PC-9 (cell line): ENCODE measurements at places on chromosomes 6 and 20.

DNA sequence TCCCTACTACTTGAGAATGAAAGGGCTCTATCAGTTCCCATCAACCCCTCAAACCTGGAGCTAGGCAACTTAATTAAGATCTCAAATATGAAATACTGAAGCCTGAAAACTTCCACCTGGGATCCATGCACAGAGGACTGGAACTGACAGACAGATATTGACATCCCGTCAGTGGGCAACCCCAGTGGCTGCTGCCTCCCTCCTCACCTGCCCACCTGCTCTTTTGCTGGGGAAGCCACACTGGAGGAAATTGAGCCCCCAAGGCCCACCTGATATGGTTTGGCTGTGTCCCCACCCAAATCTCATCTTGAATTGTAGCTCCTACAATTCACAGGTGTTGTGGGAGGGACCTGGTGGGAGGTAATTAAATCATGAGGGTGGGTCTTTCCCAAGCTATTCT, 192.8 kb downstream of the LRFN2 start:
- DNase-seq, result no peak

DNA sequence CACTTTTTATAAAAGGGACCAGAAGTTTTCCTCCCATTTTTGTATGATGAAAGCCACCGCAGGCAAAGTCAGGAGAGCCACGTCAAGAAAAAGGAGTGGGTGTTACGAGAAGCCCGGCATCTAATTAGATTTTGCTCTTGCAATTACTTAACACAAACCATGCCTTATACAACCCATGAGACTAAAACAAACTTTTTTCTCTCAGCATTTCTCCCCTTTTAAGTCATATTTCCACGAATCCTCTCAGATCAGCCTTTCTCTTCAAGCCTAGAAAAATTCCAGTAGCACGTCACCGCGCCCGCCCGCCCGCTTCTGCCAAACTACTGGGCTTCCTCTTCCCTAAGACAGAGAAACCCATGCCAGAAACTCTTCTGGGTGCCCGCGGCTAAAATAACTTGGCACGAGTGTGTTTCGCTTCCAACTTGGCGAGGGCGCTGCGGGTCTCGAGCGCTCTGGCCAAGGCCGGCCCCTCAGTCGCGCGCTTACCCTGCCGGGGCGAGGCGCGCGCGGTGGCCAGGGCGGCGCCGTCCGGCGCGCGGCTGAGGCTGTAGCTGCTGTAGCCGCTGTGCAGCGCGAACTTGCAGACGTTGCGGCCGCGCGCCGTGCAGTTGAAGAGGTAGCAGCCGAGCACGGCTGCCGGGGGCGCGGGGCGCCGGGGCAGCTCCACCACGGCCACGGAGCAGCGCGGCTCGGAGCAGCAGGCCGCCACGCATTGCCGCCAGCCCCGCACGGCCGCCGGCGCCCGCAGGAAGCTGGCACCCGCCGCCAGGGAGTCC, 1.0 kb downstream of the LRP11 start:
- peak; percentile 83 for DNase-seq

DNA sequence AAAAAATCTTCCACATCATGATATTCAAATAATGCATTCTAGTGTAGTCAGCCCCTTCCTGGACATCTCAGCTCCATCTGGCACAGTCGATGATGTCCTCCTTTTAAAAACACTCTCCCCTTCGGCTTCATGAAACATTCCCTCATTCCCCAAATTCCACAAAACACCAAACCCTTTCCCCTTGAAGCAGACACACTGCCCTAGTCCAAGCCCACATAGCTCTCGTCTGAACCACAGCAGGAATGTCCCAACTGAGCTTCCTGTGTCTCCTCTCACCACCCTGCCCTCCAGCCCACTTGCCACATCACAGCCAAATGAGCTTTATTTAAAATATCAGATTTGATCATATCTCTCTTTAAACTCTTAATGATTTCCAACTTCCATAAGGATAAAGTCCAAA, 106.4 kb upstream of the CARMIL1 start:
- DNase-seq, result peak; percentile 67

GRCh38 chr20:4183361-4183760, 168.0 kb upstream of the RNF24 start:
- no peak for DNase-seq

DNA sequence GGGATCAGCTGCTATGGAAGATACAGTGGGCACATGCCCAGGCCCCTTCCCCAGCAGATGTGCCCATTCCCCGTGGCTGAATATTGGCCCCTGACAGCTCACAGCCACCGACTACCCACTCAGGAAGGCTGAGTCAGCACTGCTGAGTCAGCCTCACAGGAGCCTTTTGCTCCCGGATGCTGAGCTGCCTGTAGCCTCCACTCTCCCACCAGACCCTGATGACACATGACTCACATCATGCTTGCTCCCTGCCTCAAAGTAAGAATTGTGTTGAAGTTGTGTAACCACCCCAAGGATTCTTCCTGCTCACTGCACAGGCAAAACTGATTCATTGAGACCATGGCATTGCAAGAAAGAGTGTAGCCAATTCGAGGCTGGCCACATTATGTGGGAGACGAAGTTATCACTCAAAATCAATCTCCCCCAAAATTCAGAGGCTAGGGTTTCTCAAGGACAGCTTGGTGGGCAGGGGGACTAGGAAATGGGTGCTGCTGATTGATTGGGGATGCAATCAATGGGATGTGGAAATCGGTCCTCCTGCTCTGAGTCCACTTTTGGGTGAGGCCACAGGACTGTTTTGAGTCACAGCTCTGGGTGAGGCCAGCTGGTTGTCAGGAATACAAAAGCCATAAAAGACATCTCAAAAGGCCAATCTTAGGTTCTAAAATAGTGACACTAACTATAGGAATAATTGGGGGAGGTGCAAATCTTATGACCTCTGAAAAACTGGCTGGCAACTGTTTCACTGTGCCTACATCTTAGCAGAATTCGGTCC, 556.6 kb upstream of the CDH4 start:
- no peak for DNase-seq

DNA sequence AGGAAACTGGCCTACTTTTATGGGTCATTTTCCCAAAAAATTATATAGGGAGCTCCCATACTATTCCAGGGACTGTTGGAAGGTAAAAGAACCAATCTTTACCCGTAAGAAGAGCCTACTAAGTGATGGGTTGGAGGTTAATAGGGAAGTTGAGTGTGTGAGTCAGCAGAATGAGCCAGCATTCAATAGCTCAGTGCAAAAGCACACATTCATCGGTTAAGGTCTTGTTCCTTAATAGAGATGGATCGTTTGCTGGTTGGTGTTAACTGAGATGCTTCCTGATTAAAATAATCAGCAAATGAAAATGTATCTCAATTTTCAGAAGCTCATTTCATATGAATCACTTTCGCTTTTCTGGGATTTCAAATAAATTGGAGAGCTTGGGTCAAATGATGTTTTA, 115.3 kb upstream of the MRPS10 start:
- DNase-seq, result no peak

GRCh38 chr6:18019539-18020534, 32.4 kb upstream of the KIF13A start:
- no peak for DNase-seq

DNA sequence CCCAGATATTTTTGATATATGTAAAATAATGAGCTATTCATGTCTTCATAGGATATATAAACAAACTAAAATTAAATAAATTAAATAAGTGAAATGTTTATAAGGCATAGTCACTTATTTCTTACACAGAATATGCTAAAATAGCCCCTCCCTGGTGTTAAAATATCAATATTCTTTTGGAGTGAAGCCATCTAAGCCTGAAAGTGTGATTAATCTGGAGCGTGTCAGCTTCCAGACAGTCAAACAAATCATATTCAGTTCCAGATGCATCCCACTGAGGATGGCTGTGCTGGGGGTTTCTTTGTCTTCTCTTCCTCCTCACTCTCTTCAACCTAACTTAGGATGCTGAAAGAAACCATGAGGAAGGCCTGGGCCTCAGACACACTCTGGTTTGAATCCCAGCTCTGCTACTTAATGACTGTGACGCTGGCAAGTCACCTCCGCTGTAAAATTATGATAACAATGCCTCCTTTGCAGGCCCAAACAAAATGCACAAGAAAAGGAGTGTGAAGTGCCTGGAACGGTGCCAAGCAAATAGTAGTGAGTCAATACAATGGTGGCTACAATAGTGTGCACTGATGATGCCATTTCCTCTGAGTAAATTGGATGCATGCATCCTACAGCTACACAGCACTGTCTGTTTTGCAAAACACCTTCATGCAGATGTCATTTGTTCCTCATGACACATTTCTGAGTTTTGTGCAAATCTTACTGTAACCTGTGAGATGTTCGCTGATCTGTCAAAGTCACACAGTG, 161.4 kb downstream of the FOXC1 start:
- DNase-seq, result no peak

DNA sequence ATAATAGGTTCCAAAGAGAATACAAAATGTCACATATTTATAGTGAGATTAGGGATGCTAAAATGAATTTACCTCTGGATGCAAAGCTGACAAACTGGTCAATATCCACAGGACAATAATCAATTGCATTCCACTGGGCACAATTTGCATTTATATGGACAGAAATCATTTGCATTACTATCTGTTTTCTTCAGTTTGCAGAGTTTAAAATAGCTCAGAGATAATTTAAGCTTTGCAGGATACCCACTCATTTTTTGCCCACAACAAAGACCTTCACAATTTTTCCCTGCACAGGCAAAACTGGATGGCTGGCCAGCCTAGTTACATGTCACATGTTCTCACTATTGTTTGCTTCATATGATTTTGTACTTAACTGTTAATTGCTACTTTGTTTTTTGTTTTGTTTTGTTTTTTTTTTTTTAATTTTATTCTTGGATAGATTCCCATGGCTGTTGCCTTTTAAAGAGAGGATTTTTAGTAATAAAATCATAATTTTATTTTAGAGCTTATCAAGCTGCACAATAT, 483.5 kb downstream of the UTRN start:
- DNase-seq, result no peak

- peak; percentile 92 for DNase-seq
Measured at GRCh38 chr6:37103169-37104039, 66.5 kb upstream of the PIM1 start.

GRCh38 chr6:23414051-23414445, 712.0 kb upstream of the NRSN1 start:
- DNase-seq, result no peak

GRCh38 chr6:151738267-151738666, 69.2 kb upstream of the ESR1 start:
- DNase-seq, result no peak

GRCh38 chr6:166862287-166862977, 93.9 kb downstream of the RNASET2 start:
- DNase-seq, result no peak

GRCh38 chr6:36200998-36201596, 4.6 kb downstream of the BRPF3 start:
- DNase-seq, result no peak

DNA sequence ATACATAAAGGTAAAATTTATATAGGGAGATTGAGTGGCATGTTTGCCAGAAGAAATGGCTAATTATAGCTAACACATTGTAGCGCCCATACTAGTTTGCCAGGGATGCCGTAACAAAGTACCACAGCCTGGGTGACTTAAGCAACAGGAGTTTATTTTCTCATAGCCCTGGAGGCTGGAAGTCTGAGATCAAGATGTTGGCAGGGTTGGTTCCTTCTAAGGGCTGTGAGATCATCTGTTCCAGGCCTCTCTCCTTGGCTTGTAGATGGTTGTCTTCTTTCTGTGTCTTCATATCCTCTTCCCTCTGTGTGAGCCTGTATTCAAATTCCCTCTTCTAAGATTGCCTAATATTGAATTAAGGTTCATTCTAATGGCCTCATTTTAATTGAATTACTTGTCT, 417.5 kb upstream of the OPRM1 start:
- no peak for DNase-seq

GRCh38 chr6:13425943-13426931, 61.2 kb downstream of the GFOD1 start:
- DNase-seq, result peak; percentile 14

DNA sequence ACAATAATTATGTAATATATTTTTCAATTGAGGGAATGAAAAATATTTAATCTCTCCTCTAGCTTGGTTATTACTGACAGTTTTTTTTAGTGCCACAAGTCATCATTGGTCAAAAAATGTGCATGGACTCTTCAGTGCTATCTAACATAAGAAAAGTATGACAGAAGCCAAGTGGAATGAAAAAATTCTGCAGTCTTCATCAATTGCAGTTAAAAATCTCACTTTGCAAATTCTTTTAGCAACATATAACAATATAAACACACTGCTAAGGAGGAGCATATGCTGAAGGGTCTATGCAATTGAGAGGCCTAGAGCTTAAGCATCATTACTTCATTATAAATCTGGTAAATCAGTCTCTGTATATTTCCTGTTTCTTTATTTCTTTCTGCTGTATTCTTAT, 175.1 kb downstream of the ARHGAP18 start:
- no peak for DNase-seq

DNA sequence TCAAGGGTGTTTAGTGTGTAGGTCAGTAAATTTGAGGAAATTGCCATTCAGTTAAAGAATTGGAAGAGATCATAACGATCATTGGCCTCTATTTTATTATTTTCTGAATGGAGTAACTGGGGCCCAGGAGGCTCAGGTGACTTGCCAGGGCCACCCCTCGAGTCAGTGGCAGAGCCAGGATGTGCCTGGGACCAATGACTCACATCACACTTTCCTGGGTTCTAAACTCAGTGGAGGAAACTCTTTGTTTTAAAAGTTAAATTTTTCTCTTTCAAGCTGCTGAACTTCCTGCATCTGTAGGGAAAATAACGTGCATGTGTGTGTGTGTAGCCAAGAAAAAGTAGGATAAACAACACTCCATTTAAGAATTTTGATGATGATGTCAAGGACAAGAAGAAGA, 135.5 kb downstream of the MYLK4 start:
- no peak for DNase-seq

GRCh38 chr6:30840084-30840934, 44.0 kb upstream of the DDR1 start:
- no peak for DNase-seq

DNA sequence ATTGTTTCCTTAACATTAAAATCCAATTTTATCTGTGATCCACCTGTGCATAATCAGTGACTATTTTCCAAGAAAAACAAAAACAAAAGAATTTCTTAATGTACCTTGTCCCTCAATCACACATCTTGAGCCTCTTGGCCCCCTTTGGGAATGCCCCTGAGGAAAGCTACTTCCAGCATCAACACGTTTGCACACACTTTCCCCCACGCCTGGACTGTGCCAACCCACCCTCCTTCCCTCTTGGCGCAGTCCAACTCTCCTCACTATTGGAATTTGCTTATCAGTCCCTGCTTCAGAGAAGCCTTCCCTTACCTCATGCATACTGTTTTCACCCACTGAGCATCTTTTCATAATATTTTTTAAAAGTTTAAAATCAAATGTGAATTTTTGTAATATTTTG, 389.4 kb upstream of the NRSN1 start:
- no peak for DNase-seq

DNA sequence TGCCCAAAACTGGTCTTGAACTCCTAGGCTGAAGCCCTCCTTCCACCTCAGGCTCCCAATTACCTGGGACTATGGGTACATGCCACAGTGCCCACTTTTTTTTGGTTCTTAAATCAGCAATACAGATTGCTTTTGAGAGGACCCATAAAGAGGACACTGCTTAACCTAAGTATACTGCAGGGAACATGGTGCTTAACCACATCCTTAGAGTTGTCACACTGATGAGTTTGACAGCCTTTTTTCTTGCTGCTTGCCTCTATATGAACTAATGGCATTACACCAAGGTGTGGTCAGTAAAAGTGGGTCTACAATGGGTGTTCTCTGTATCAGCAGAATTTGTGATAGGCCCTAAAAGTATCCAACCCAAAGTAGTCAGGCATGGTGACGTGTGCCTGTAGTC, 7.2 kb upstream of the SLC35D3 start:
- DNase-seq, result no peak

GRCh38 chr20:49313283-49313682, 35.4 kb upstream of the ZNFX1 start:
- DNase-seq, result no peak
